ENCODE measurements at places on chromosomes 2 and 18.

- DNase-seq, result no peak
These were observed 354.9 kb downstream of the TNS1 start for GRCh38 chr2:217647925-217648324.

GRCh38 chr2:173249661-173250641, 104.7 kb upstream of the CDCA7 start:
- no peak for DNase-seq

- DNase-seq, result no peak
These were observed 180.3 kb upstream of the PKDCC start for GRCh38 chr2:41867553-41867952.

DNA sequence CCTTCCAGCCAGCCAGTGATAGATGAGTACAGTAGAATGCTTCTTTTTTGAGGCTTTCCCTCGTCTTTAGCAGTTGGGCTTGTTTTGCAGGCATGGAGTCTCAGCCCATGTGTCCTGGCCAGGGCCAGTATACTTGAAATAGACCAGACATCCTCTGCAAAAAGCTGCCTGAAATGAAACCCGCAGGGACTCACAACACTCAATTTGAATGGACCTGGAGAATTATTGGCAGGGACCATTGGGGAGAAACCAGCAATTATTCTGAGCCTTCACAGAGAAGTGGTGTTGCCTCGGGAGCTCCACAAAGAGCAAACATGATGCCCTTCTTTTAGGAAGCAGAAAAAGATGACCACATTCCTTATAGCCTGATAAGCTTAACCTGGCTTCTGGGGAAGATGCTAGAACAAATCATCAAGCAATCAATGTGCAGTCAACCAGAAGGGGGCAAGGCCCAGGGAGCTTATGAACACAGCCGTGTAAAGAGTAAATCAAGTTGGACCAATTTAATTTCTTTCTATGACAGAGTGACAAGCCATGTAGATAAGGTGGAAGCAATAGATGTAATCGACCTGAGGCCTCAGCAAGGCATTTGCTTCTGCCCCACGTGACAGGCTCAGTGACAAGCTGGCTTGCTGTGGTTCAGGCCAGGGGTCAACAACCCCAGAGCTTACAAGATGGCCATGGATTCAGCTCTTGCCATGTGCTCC, 42.1 kb downstream of the BOD1L2 start:
- DNase-seq, result no peak

DNA sequence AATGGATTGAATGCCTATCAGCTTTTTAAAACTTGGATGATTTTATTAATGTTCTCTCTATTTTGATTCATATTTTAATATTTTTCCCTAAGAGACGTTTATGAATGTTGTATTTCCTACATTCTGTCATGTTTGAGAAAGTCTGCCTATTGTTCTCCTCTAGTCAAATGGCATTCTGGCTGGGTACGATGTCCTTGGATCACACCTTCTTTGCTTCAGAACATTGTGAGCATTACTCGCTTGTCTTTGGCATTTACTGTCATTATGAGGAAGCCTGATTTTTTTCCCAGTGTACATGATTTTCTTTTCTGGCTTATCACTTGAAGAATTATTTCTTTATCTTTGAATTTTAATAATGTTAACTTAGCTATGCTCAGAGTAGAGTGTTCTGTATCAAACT, 78.4 kb downstream of the CDC42EP3 start:
- DNase-seq, result no peak

DNA sequence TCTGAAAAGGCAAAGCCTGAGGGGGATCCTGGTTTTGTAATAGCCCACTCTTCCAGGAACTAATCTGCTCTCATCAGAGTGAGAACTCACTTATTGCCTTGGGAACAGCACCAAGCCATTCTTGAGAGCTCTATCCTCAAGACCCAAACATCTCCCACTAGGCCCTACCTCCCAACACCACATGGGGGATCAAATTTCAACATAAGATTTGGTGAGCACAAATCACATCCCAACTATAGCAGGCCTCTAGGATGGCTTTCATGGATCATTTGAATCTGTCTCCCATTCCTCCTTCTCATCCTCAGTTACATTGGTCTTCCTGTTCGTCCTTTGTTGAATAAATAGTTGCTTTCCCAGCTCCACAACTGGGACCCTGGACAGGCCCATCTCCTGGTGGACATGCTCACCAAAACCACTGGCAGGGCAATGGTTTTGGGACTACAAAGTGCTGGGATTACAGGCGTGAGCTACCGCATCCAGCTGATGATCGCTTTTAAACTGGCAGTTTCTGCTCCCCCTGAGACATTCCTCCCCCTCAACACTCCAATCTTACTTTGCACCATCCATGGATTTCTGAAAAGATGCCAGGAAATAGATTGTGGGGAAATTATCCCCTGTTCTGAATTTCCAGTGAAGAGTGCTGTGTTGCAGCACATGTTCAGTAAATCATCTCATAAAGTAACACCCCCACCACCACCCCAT, 42.6 kb downstream of the MCFD2 start:
- DNase-seq, result no peak

DNA sequence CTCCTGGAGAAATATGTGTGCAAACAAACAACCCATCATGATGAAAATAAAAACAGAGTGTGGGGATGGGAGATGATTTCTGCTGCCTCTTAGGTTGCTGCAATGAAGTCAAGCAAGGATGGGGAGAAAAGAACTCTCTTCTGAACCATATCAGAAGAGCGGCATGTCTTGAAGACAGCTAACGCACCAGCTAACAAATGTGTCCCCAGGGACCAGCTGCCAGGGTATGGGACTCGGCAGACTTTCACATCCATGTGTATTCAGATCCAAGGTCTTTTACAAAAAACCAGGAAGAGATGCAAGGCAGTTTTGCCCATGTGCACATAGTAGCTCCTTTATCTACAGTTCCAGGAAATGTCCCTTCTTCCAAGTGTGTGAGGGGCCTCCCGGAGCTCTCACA, 125.4 kb downstream of the CLIP4 start:
- no peak for DNase-seq

DNA sequence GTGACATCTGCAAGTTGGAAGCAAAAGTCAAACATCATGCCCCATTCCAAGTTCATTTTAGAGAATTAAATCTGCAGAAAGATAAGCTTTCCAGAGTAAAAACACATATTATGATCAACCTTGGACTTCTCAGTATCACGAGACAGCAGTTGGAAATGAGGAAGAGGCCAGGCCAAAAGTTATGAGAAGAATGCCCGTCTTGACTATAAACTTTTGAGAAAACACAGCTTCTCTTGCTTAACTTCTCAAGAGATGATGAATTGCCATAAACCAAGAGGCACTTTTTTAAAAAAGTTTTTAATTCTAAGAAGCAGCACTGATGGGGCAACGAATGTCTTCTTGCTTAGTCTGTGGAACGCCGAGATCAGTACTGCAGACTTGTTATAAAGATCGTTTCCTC, 52.6 kb upstream of the NFU1 start:
- DNase-seq, result no peak

GRCh38 chr2:163266772-163267171, 428.2 kb upstream of the KCNH7 start:
- DNase-seq, result peak; percentile 97

GRCh38 chr2:1173528-1173927, 222.9 kb downstream of the SNTG2 start:
- no peak for DNase-seq

GRCh38 chr18:42338683-42339082, 383.6 kb downstream of the PIK3C3 start:
- no peak for DNase-seq

- DNase-seq, result no peak
These were observed 272.2 kb upstream of the ACVR2A start for GRCh38 chr2:147572622-147573021.

DNA sequence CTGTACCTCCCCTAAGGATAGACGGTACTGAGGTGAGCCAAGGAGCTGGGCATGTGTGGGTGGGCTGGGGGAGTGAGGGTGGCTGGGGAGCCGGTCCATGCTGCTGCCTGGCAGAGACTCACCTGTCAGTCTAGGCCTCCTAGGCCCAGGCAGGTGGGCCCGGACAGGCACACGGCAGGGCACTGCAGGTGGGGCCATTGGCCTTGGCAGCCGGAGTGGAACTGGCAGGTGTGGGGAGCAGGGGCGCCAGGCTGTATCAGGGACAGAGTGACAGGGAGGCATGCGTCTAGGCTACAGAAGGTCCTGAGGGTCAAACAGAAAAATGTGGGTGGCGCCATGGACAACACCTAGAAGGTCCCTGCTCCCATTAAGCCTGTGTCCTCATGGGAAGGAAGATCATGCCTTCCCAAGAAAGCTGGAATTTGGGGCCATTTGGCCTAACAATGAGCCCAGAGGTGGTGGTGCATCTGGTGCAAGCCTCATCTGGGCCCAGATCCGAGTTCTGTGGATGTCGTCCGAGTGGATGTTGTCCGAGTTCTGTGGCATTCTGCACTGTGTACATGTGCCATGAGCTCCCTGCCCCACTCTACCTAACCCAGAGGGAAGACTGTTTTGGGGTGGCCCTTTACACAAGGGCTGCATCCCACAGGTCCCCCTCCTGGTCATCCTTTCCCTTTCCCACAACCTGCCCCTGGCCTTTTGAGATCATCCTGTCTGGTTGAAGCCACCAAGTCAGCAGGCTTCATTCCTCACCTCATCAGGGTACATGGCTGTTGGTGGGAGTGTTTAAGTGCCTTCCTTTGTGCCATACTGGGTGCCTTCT, 249.7 kb downstream of the GLI2 start:
- no peak for DNase-seq

DNA sequence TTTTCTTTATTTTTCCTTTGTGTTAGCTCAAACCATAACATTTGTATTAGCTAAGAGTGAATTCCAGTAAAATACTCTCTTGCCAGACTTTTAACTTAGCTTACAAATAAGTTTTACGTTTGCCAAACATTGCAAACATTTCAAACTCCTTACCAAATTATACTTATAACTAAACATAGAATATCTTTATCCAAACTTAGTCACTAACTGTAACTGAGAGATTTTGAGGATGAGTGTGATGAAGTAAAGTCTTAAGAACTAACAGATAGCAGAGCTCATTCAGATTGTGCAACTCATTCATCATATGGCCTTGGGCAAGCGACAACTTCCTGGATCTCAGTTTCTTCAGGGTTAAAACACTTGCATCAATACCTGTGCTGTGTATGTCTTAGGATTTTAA, 533.7 kb downstream of the TDRD15 start:
- DNase-seq, result no peak

DNA sequence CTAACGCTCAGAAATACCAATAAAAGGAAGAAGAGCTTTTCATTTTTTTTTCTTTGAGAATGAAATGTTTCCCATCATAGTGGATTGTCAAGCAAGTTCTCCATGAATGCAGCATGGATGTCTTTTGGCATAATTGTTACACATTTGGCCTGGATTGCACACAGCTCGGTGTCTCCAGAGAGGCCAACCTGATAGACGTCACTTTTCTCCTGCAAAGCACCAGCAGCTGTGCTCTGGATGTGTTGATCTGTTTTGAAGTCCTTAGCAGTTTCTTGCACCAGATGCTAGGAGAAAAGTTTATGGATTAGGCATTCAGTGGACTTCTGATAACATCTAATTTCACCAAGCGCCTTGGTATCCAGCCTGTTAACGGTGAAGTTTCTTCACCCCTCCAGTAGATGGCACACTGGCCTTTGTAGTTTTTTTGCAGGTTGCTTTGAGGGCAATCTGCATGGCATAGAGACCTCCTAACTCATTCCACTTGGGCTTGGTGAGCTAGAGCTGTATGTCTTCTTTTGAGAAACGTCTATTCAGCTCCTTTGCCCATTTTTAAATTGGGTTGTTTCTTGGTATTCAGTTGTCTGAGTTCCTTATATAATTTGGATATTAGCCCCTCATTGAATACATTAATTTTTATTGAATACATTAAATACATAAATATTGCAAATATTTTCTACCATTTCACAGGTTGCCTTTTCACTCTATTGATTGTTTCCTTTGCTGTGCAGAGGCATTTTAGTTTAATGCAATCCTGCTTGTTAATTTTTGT, 59.7 kb downstream of the PTH2R start:
- DNase-seq, result no peak

DNA sequence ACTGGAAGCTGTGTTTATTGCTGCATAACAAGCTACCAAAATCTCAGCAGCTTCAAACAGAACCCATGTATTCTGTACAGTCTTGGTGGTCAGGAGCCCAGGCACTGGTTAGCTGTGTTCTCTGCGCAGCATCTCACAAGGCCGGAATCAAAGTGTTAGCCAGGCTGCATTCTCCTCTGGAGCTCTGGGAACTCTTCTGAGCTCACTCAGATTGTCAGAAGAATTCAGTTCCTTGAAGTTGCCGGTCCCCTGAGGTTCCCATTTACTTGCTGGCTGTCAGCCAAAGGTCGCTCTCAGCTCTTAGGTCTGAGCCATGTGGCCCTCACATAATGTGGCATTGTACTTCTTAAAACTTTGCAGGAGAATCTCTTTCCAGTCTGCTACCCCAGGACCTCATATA, 123.6 kb upstream of the SMIM21 start:
- DNase-seq, result no peak

DNA sequence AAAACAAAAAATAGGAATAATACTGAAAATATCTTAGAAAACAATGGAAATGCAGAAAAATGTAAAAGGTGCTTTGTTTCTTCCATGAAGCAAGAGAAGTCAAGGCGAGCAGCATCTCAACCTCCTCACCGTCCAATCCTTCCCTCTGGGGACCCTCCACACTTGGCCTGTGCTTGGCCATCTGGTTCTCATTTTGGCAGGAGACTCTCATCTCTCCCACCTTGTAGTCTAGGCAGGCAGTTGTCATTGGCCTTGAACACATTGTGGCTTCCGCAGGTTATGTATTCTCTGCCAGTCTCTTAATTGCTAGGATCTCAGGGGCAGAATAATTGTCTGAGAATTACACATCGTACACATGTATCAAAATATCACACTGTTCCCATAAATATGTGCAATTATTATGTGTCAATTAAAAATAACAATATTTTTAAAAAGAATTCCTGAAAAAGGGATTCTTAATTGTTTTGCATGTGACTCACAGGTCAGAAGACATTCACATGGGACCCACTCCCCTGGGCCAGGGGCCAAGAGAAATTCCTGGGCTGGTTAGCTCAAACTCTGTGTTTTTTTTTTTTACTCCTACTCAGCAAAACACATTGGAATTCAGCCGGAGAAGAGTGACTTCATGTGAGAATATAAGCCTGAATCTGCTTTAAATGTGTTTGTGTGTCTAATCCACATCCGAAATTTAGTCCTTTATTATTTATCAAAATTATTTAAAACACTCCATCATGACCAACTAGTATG, 14.0 kb upstream of the ANKRD62 start:
- no peak for DNase-seq

GRCh38 chr2:31216734-31217133, 581 bp downstream of the CAPN14 start:
- no peak for DNase-seq

GRCh38 chr2:43221763-43222474, 4.5 kb downstream of the ZFP36L2 start:
- DNase-seq, result peak; percentile 95

DNA sequence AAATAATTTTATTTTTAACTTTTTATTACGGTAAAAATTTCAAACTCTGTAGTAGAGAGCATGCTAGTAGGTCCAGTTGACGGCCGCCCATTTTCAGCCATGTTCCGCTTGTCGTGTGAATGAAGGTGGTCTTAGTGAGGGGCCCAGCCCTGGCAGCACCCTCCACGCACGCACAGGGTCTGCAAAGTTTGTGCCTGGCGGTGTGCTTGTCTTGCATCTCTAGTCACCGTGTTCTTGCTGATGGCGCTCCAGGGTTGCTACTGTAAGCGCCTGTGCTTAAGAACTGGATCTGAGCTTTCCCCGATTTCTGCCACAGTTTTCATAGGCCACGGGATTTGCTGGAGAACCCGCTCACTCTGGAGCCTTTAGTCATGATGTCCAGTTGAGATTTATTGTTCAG, 28.9 kb downstream of the LDLRAD4 start:
- no peak for DNase-seq
